ENCODE measurements at places on chromosomes 12 and 14. TPM values are rescaled to one million over a fixed set of nuclear protein-coding genes. Genes with fewer than 3 reads are reported as not detected.

SRRM4 gene
- total RNA-seq: not detected

CELA1 gene
- total RNA-seq: not detected

ENO2 gene
- total RNA-seq: 5.8 TPM

DENND5B gene
- total RNA-seq: 11.1 TPM

CCER1 gene
- total RNA-seq: not detected

ZNF740 gene
- total RNA-seq: 22.3 TPM

ATL1 gene
- 4.6 TPM for total RNA-seq

TAS2R9 gene
- not detected for total RNA-seq

KRT72 gene
- total RNA-seq: not detected

KLRD1 gene
- 7.0 TPM for total RNA-seq

TCL1A gene
- not detected for total RNA-seq

SAV1 gene
- total RNA-seq: 42.5 TPM

SERPINA1 gene
- 4.1 TPM for total RNA-seq

NTS gene
- total RNA-seq: 4.3 TPM

TPPP2 gene
- total RNA-seq: not detected

LRP1-AS gene
- total RNA-seq: not detected

MUCL1 gene
- total RNA-seq: not detected

PGF gene
- total RNA-seq: 3.5 TPM

DHRS2 gene
- total RNA-seq: not detected

FGF23 gene
- total RNA-seq: not detected

PTGDR gene
- 3.0 TPM for total RNA-seq

TROAP gene
- 0.16 TPM for total RNA-seq

RBP5 gene
- 2.2 TPM for total RNA-seq

CLECL1 gene
- total RNA-seq: not detected

CPNE6 gene
- total RNA-seq: not detected

PLCZ1 gene
- total RNA-seq: not detected

B4GALNT3 gene
- total RNA-seq: not detected

LIN7A gene
- total RNA-seq: 11.1 TPM

VASH1 gene
- total RNA-seq: 11.4 TPM

CD163L1 gene
- total RNA-seq: 1.7 TPM

Data from subcutaneous adipose tissue (tissue), 4 donors.